ENCODE measurements at places on chromosomes 16 and 17.

- no peak for DNase-seq
These were observed 179.0 kb downstream of the PMP22 start for GRCh38 chr17:15085890-15086677.

DNA sequence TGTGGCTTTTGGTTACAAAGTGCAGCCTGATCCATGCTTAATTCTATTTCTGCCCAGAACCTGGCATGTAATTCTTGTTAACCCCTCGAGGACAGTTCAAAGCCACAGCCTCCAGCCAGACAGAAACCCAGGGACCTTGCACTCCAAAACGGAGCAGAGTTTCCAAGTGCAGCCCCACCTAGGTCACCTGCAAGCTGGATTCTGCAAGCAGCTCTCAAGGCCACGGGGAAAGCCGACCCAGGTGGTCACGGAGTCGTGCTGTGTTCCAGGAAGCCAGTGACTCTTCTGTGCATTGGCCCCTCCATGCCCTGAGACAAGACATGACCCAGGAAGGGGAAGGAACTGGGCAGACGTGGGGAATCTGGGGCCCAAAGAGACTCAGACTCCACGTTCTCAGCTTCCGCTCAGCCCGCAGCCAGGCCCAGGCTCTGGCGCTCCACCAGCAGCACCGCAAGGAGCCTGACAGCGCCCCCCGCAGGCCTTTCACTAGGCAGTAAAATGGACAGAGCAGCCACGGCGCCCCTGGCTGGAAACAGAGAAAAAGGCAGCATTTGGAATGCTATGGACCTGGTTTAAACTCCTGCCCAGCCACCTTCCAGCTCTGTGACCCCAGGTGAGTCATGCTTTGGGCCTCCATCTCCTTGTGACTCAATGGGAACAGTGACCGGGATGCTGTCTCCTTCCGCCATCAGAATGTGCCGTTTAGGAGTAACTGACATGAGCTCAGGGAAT, 27.3 kb upstream of the GSG1L start:
- DNase-seq: no peak

- no peak for DNase-seq
These were observed 178.1 kb downstream of the TOX3 start for GRCh38 chr16:52368859-52369258.

DNA sequence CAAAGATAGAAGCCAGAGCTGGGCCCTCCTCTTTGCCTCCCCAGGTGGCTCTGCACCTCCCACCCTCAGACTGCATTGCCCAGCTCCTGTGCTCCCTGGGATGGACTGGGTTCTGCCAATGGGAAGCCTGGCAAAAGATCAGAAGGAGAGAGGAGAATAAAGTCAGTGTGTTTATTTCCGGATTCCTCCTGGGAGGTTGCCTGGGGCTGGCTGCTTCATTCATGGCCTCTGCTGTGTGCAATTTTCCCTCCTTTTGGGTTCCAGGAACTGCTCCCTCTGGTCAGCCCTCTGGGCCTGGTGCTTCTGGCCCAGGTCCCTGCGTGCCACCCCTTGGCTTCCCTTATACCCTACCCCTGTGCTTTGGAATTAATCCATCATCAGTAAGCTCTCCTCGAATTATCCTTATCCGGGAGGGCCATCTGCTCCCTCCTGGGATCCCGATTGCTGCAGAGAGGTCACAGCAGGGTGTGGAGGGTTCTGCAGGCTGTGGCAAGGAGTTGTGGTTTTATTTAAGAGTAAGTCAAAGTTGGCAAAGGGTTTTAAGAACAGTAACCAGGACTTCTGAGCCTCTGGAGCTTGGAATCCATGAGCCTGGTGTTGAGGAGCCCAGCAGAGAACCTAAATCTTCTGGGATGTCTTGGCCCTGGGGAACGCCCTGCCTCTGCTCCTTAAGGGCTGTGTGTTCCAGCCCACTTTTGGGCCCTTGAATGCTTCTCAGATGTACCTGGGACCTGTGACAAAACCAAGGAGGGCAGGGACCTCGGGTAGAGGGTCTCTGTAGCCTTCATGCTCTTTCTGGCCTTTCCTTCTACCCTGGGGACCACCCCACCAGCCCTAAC, 8.2 kb upstream of the MMP2 start:
- DNase-seq: no peak

DNA sequence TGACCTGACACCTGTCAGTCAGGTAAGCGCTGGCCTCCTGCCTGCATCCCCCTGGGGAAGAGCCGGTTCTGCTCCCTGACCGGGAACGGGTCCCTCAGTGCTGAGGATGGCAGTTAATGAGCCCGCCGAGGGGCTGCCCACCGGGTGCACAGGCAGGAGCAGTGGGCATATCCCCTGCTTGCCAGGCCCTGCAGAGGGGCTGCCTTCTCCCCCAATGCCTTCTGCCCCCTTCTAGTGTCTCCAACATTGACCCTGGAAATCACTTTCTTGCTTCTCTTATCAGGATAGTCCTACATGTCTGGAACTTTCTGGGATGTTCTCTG, 388.5 kb downstream of the SEC14L1 start:
- DNase-seq: no peak

- no peak for DNase-seq
These were observed 368.0 kb downstream of the CPPED1 start for GRCh38 chr16:12435730-12436129.

GRCh38 chr17:38536661-38537060, 69.1 kb downstream of the SRCIN1 start:
- DNase-seq: no peak

DNA sequence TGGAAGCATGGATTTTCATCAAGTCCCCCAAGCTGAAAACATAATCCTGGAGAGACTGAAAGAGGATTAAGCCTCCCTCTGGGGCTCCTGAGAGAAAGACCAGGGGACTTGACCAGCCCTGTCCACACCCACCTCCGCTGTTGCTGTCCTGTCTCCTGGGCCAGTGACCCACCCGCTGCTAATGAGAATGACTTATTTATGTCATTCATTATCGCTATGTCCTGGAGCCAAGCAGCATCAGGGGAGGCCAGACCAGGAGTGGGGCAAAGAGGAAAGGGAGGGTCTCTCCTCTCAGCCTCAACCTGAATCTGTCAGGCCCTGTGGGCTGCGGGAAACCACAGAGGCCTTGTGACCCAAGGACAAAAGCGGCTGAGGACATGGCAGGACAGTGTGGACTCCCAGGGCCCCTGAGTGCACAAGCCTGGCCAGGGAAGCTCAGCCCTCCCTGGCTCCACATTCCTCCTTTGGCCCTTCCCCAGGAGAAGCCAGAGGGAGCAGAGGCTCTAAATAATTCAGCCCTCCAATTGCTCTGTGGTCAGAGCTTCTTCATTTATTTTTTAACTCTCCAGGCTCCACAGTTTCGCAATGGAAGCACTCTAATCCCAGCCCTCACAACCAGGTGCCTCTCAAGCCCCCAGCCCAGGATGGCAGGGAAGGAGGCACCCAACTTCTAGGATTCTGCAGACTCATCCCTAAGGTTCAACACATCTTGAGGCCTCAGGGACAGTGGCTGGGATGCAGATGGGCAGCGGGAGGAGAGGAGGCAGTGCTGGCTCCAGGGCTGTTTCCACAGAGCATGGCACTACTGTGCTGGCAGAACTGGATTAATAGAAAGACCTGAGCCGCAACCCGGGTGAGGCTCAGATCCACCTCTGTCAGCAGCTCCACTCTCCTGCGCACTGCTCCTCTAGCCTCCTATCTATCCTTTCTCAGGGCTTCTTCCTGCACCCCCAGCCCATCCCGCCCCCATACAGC, 19.1 kb downstream of the CUEDC1 start:
- DNase-seq: no peak
